ENCODE measurements at places on chromosomes 11 and 22.

GRCh38 chr22:31585161-31585859, 76.7 kb downstream of the PISD start:
- DNase-seq = no peak

DNA sequence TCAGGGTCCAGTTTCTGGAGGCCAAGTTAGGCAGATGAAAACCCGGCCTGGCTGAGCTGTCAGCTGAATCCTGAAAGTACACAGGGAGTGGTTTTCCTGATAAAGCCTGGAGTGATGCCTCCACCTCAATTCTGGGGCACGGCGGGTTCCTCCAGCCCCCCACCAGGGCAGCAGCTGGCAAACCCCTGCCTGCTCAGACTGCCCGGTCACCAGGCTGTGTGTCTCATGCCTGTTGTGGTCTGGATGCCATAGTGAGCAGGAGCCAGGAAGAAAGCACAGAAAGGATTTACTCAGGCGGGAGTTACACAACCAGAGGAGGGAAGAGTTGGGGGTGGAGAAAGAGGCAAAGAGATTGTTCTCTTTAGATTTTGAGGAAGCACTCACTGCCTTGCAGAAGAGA, 119.9 kb upstream of the RASSF10 start:
- no peak for DNase-seq

DNA sequence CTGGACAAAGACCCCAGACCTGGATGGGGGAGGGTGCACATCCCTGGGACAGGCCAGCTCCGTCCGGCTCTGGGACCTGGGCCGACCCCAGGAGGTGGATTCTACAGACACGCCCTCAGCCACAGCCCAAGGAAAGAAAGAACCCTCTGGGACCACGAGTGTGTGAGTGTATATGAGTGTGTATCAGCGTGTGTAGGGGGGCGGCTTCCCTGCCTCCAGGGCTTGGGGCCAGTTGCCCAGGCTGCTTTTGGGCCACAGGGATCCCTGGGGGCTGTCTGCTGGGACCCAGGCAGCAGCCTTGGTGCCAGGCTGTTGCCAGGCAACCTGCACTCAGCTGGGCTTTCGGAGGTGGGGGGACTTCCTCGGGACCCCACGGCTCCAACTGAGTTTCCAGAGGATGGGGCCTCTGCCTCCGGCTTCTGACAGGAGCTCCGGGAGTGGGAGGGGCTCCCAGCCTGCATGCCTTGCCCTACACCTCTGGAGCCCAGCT, 8.9 kb downstream of the DUSP8 start:
- no peak for DNase-seq

DNA sequence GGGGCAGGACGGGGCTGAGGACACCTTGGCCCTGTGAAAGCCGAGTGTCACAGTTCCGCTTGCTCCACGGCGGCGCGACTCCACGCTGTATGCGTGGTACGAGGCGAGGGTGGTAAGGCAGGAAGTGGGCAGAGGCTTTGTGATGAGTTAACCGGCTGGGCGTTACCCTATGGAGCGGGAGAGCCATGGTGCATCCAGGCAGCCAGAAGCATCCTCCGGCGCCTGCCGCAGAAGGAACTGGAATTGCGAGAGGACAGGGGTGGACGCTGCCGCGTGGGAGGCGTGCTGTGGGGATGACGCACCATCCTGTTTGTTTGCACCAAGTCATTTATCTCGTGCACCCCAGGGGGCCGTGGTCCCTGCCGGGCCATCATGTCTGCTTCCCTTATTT, 643.9 kb downstream of the BRD1 start:
- DNase-seq = no peak

- DNase-seq = no peak
Measured at GRCh38 chr11:116946414-116946813, 109.0 kb upstream of the APOA1 start.

- DNase-seq = no peak
Measured at GRCh38 chr11:43790444-43790794, 90.2 kb upstream of the ALKBH3 start.

DNA sequence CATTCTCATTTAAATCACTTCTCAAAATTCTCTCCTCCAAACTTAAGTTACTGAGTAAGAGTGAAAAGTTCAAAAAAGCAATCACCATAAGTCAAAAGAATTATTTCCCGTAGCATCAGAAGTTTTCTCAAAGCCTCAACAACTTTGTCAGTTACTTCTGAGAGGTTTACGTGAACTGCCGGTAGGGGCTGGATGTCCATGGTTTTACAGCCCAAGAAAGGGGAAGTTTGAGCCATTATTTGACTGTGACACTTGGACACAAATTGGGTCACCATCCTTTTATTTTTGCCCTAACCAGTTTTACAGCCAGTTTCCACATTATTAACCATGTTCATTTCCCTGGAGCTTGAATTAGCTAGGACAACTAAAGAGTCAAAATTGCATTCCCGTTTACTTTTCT, 7.5 kb downstream of the POU2AF3 start:
- DNase-seq = no peak

- DNase-seq = no peak
Measured at GRCh38 chr22:35377735-35378134, 3.2 kb upstream of the HMOX1 start.

- DNase-seq = no peak
Measured at GRCh38 chr11:94938095-94939055, 35.0 kb downstream of the CWC15 start.

GRCh38 chr22:46830841-46831240, 68.4 kb downstream of the TBC1D22A start:
- DNase-seq = no peak

DNA sequence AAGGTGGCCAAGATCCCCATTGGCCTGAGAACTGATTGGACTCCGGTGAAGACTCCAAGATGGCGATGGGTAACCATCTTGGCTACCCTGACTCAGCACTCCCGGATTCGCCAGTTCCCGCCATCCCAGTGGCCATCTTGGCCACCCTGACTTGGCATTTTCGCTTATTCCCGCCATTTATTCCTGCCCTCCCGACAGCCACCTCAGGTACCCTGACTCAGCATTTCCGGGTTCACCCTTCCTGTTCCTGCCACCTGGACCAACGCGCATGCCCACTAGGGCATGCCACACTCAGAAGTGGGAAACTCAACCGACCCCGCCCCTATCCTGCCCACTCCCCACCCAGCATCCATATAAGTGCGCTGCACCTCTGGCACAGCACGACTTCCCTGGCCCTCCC, 7.8 kb downstream of the OR8K5 start:
- no peak for DNase-seq

DNA sequence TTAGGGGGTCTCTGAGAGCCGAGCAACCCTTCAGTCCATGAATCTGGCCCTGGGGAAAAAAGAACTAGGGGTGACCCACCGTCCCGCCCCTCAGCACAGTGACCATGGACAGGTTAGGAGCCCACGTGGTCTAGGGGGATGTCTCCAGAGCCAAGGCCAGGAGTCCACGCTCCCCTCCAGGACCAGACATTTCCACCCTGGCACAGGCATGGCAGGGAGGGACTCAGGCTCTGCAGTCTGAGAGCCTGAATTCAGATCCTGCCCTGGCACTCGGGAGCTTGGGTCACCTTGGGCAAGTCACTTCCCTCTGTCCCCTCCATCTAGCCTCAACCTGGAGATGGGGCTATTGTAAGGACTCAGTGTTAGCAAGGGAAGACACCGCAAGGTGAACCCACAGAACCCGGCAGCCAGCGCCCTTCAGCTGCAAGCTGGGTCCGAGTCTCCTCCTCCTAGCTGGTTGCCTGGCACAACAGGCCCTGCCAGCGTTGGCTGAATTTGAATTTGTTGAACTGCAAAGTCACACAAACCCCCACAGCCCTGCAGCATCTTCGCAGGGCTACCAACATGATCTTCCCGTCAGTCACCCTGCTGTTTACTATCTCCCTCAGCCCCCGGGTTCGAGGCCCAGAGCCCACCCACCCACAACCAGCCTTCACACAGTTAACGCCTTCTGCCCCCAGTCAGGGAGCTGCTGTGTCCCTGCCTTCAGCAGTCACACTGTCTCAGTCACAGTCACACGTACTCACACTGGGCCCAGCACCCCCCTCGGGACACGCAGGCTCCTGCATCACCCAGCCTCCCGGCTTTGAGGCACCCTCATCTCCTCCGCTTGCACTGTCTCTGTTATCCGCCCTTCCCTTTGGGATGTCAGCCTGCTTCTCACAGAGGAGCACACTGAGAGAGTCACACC, 603 bp upstream of the PDGFB start:
- DNase-seq = no peak

DNA sequence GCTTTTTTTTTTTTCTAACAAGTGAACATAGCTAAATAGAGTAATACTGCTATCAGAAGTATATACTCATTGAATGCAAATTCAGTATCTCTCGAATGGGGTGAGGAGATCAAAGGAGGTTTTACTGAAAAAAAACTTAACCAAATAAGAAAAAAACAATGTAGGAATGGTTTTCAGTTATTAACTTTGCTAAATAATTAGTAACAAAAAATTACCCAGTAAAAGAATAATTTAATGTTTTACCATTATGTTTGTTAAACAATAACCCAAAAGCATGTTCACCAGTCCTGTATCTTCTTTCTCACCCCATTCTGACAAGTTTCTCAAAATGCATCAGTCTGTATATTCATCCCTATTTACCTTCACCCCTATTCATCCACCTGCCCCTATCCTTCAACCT, 22.6 kb upstream of the CTSC start:
- DNase-seq = no peak

GRCh38 chr22:47474895-47475294, 712.4 kb downstream of the TBC1D22A start:
- DNase-seq = no peak

GRCh38 chr11:11038782-11039181, 180.9 kb upstream of the ZBED5 start:
- no peak for DNase-seq

- no peak for DNase-seq
Measured at GRCh38 chr22:28179392-28179791, 260.3 kb upstream of the PITPNB start.

DNA sequence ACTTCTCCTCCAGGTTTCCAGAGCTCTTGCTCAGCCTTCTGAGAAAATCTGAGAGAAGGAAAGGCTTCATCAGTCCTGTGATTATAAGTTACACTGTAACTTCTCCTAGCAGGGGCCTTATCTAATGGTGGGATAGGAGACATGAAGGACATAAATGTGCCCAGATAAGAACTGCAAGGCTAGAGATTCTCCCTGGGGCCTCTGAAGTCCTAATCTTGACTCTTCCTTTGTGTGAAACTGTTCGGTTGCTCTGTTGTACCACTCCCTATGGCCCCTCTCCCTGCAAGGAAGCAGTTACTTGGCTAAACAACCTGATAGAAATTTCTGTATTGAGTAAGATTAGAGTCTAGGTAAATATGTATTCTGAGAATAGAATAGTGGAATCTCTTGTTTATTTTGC, 780.9 kb downstream of the ETS1 start:
- no peak for DNase-seq

DNA sequence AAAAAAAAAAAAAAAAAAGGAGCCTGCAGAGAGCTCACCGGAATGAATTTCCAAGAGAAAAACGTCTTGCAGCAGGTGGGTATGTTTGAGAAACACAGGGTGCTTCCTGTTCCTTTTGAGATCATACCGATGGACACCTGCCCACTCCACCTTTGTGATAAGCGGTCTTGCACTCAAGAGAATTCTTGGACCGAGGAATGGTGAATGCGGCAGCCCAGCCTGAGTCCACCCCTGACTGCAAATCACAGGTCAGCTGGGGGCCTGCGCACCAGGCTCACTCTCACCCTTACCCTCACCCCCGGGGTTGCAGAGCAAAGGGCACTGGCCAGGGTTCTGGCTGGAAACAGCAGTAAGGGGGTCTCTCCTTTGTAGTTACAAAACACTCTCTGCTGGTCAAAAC, 16.8 kb upstream of the TEF start:
- no peak for DNase-seq

GRCh38 chr11:67373648-67374570, 511 bp upstream of the CLCF1 start:
- DNase-seq = peak; percentile 96

GRCh38 chr11:78037056-78037455, 14.0 kb upstream of the KCTD14 start:
- no peak for DNase-seq

DNA sequence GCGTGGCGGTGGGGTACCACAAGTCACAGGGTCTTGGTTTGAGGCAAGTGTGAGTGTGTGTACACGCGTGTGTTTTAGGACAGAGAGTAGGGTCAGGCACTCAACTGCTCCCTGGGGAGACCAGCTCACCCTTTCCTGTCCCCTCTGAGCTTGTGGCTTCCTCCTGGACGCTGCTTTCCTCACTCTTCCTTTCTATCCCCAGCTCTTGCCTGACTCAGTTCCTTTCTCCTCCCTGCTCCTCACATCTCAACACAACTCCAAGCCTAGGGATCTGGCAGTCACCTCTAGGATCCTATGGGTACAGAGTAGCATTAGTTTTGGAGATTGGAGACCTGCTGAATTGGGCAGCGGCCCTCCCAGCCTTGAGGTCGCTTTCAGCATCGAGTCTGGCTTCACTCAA, 4.1 kb downstream of the CLCF1 start:
- DNase-seq = no peak

GRCh38 chr11:11135820-11136476, 217.1 kb downstream of the CSNK2A3 start:
- peak; percentile 5 for DNase-seq

GRCh38 chr11:91170711-91171110, 947.9 kb upstream of the CHORDC1 start:
- DNase-seq = no peak

DNA sequence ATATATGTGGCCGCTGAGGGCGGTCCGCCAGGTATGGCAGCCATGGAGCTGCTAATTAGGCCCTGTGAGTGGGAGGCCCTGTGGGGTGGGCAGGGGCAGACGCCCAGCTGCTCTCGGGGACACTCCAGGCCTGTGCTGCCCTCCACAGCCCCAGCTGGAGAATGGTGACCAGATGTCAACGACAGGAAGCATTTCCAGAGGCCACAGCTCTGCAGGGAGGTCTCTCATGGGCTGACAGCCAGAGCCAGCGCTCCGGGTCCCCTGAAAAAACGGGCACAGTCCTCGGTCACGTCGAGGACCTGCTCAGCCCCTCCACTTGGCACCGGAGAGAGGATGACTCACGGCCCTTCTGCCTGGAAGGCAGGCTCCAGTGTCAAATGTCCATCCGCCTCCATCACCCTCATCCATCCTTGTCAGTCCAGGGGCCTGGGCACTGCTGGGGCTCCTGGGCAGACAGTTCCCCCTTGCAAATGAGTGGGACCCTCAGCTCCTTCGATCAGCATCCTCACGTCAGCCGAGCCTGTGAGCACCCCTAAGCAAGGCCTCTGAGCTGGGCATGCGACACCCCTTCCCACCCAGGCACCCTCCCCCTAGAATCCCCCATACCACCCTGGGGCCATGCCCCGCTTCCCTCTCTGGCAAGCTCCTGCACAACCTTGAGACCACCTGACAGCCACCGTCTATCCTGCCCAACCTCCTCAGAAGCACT, 1.9 kb downstream of the BID start:
- no peak for DNase-seq

- peak; percentile 76 for DNase-seq
Measured at GRCh38 chr11:63667995-63668795, 3.0 kb downstream of the ATL3 start.

GRCh38 chr11:125168918-125169456, 4.4 kb downstream of the PKNOX2 start:
- no peak for DNase-seq

GRCh38 chr11:125345421-125346178, 150.5 kb downstream of the FEZ1 start:
- peak; percentile 81 for DNase-seq

- no peak for DNase-seq
Measured at GRCh38 chr22:43723816-43724215, 88.3 kb downstream of the EFCAB6 start.

GRCh38 chr11:43952401-43953342, 10.2 kb downstream of the C11orf96 start:
- DNase-seq = no peak

GRCh38 chr11:102784380-102784779, 4.0 kb upstream of the MMP10 start:
- no peak for DNase-seq
